ENCODE measurements at places on chromosomes 12 and 14. TPM values are rescaled to one million over a fixed set of nuclear protein-coding genes. Genes with fewer than 3 reads are reported as not detected.

DNA sequence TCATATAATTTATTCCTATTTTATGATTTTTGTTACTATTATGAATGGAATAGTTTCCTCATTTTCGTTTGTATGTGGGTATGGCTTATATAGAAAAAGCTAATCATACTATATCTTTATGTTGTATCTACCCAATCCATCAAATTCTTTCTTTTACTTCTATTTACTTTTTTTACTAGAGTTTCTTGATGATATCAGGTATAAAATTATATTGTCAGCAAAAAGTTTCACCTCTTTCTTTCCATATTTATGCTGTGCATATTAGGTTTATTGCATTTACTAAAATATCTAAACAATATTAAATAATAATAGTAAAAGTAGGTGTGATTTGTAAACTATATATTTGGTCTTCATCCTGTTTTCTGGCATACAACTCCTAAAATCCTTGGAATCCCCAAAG lies 146.7 kb upstream of the PLXNC1 start:
- peaks cover 2% of the 10 kb centered on the region for H3K4me1 ChIP-seq
- no peak overlapping the region for H3K4me3 ChIP-seq
- DNase-seq = no peak
- peaks cover 4% of the 10 kb centered on the region for H3K36me3 ChIP-seq
- H3K27me3 ChIP-seq = peaks cover 6% of the 10 kb centered on the region

GRCh38 chr12:613996-614395 lies 49.2 kb downstream of the NINJ2 start:
- H3K27me3 ChIP-seq = no peaks in the 10 kb centered on the region
- H3K27ac ChIP-seq = no peak overlapping the region
- peaks cover 58% of the 10 kb centered on the region for H3K4me1 ChIP-seq
- H3K4me3 ChIP-seq = no peak overlapping the region
- DNase-seq = no peak

GRCh38 chr12:13816394-13816793 lies 165.0 kb downstream of the GRIN2B start:
- H3K4me3 ChIP-seq = no peak overlapping the region
- no peak for DNase-seq
- H3K36me3 ChIP-seq = no peaks in the 10 kb centered on the region
- no peaks in the 10 kb centered on the region for H3K4me1 ChIP-seq

GRCh38 chr12:24742378-24742777 lies 206.5 kb downstream of the BCAT1 start:
- peak; percentile 28 for DNase-seq
- H3K4me3 ChIP-seq = no peak overlapping the region
- peaks cover 4% of the 10 kb centered on the region for H3K36me3 ChIP-seq
- peaks cover 20% of the 10 kb centered on the region for H3K4me1 ChIP-seq
- H3K27me3 ChIP-seq = no peaks in the 10 kb centered on the region

DNA sequence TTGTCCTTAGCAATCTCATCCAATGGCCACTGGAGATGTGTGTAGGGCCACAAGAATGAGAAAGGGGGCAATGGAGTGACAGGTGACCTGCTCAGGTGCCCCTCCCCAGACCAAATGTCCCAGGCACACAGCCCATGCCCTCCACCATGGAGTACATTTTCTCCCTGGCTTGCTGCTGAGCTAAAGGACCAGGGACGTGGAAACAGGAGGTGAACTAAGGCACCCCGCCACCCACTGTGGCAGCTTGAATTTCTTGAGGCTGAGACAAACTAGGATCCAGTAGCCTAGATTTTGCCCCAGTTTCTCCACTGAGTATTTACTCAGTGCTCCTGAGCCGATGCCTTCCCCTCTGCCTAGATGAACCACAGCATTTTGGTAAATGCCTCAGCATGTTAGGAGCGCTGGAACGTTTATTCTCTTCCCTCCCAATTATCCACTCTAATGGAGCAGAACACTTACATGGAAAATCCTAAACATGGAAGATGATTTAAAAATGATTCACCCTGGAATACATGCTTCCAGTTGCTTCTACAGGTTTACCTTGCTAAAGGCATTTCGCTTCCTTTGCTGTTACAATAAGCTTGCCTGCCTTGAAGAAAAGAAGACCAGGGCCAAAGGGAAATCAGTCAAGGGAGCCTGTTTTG lies 198.0 kb downstream of the ZFP36L1 start:
- H3K27me3 ChIP-seq = no peaks in the 10 kb centered on the region
- H3K4me1 ChIP-seq = peaks cover 8% of the 10 kb centered on the region
- H3K4me3 ChIP-seq = no peak overlapping the region
- DNase-seq = no peak
- H3K36me3 ChIP-seq = no peaks in the 10 kb centered on the region
- H3K27ac ChIP-seq = no peak overlapping the region

DNA sequence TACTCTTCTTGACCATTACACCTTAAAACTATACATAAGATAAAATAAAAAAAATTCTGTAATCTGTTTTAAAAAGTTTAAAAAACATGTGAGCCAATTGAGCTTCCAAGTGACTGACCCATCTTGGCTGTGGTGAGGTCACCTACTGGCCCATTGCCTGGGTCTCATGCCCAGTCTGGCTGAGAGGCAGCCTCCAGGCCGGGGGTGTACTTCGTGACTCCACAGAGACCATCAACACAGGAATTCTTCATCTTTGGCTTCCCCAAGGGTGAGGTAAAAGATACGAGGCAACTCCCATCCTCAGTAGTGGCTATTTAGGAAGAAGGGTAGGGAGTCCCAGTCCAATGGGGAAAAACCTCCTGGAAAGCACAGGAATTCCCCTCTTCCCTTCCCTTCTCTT lies 113.2 kb downstream of the APAF1 start:
- no peak for DNase-seq
- no peak overlapping the region for H3K4me3 ChIP-seq
- H3K27me3 ChIP-seq = peaks cover 5% of the 10 kb centered on the region
- H3K27ac ChIP-seq = no peak overlapping the region
- H3K4me1 ChIP-seq = peaks cover 24% of the 10 kb centered on the region

GRCh38 chr12:57984629-57985151 lies 43.3 kb downstream of the ATP23 start:
- H3K4me3 ChIP-seq = no peak overlapping the region
- no peak for DNase-seq
- peaks cover 2% of the 10 kb centered on the region for H3K27me3 ChIP-seq

DNA sequence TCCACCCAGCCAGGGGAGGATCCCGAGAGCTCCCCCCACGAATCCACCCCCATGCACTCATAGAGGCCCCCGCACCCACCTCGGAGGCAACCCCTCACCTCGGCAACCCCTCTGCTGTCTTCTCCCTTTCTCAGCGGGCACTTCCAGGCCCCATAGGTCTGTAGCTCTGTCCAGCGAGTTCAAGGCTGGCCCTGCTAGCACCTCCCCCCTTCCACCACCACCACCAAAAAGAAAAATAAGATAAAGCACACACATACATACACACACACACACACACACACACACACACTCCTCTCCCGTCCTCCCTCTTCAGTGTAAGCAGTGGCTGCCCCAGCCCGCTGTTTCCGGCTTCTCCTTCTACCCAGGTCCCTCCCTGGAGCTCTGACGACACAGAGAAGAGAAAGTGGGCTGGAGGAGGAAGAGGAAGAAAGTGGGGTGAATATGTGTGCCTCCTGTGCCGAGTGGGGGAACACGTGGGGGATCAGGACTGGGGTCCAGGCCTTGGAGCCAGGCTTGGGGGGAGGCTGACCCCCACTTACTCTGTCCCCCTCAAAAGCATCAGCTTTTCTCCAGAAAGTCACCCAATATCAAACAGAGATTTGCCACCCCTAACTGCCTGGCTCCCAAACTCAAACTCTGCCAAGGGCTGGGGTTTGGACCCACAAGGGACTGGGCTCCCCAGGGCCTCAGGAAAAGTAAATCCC lies at the start of gene STAT6:
TSS of gene STAT6 (minus strand) at position 332 of the 704 bp plus-strand sequence. CDS start 3,084 bp downstream, outside the sequence.
- peak; percentile 84 for DNase-seq
- peak within 1 kb of the TSS; percentile 99 for H3K4me3 ChIP-seq
- no peaks in the 10 kb centered on the region for H3K27me3 ChIP-seq

GRCh38 chr14:33938131-33938949 lies 12.5 kb downstream of the EGLN3 start:
- H3K4me1 ChIP-seq = peaks cover 61% of the 10 kb centered on the region
- peaks cover 5% of the 10 kb centered on the region for H3K27me3 ChIP-seq
- no peak for DNase-seq
- H3K4me3 ChIP-seq = no peak overlapping the region
- H3K27ac ChIP-seq = no peak overlapping the region
- H3K36me3 ChIP-seq = peaks cover 29% of the 10 kb centered on the region

DNA sequence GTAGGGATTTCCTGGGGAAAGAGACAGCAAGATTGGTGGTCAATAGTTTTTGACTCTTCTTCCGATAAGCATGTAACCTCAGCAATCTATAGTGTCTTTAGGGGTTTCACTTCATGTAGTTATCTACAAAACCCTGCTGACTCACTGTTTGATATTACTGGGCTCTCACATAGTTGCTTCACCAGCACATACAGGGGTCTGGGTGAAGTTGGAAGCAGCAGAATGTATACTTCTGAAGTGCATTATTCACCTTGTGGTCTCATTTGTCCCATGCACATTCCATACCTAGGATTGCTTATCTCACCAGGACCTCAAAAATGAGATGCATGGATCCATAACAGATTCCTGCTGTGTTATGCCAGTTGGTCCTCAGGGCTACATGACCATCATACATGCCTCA lies 280.0 kb downstream of the LRIG3 start:
- H3K4me3 ChIP-seq = no peak overlapping the region
- H3K4me1 ChIP-seq = no peaks in the 10 kb centered on the region
- no peak for DNase-seq
- H3K36me3 ChIP-seq = no peaks in the 10 kb centered on the region
- no peak overlapping the region for H3K27ac ChIP-seq

DNA sequence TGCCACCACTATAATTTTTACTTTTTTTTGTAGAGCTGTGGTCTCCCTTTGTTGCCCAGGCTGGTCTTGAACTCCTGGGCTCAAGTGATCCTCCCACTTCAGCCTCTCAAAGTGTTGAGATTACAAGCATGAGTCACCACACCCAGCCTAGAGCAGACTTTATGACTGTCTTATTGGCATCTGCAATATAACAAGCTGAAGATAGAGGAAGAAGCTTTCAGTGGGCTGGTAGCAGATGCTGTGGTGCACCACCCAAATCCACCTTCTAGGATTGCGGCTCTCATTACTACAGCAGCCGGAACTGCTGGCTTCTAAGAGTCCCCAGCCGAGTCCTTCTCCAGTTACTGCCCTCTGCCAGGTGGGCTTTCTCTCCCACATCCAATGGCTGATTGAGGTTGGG lies 7.6 kb upstream of the STK38L start:
- DNase-seq = no peak
- H3K27ac ChIP-seq = no peak overlapping the region

GRCh38 chr14:105335735-105336476 lies 21.4 kb downstream of the PACS2 start:
- no peak overlapping the region for H3K27ac ChIP-seq
- no peaks in the 10 kb centered on the region for H3K27me3 ChIP-seq
- H3K36me3 ChIP-seq = no peaks in the 10 kb centered on the region
- peaks cover 10% of the 10 kb centered on the region for H3K4me1 ChIP-seq

DNA sequence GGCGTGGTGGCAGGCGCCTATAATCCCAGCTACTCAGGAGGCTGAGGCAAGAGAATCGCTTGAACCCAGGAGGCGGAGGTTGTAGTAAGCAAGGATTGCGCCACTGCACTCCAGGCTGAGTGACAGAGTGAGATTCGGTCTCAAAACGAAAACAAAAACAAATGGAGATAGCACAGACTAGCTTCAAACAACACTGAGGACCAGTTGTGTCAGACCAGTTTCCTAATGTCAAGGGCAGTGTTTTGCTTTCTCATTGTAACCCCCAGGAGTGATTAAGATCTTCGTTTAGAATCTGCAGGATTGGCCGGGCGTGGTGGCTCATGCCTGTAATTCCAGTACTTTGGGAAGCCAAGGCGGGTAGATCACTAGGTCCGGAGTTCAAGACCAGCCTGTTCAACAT lies 18.5 kb downstream of the RPGRIP1 start:
- DNase-seq = no peak
- peaks cover 30% of the 10 kb centered on the region for H3K27me3 ChIP-seq
- no peaks in the 10 kb centered on the region for H3K4me1 ChIP-seq
- no peaks in the 10 kb centered on the region for H3K36me3 ChIP-seq
- H3K4me3 ChIP-seq = no peak overlapping the region

DNA sequence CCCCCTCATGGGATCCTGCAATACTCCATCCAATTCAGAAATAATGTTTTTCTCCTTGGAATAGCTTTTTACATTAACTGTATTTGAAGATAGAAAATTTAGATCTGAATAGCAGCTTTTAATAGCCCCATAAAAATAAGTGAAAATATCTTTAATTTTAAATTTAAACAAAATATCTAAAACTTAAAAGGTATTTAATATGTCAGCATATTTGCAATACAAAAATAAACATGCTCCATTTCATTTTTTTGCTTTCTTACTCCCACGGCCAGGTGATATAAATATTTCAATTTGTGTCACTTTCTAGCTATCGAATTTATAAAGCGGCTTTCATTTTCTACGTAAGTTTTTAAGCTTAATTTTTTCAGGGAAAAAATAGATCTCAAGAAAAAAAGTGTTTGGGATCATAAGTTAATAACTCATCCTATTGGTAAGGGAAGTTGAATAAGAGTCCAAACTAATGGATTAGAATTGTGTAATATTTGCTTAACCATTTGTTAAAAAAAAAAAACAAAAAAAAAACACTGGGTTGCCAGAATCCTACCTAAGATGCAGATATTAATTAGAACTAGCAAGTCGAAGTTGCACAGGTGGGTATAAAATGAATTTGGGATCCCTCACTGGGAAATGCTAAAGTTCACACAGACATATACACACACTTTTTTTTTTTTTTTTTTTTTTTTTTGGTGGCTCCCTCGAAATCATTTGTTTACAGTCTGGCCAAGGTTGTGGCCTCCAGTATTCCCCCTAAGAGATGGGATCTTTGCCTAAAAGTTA lies 47.6 kb downstream of the PPP2R5C start:
- H3K27ac ChIP-seq = peak overlapping the region; percentile 100
- H3K36me3 ChIP-seq = peaks cover 18% of the 10 kb centered on the region
- H3K4me3 ChIP-seq = peak overlapping the region; percentile 96
- DNase-seq = no peak

- no peaks in the 10 kb centered on the region for H3K4me1 ChIP-seq
- H3K27me3 ChIP-seq = peaks cover 9% of the 10 kb centered on the region
- H3K36me3 ChIP-seq = no peaks in the 10 kb centered on the region
- DNase-seq = no peak
- H3K27ac ChIP-seq = no peak overlapping the region
These were observed 41.7 kb downstream of the NUAK1 start for GRCh38 chr12:106097011-106097410.

GRCh38 chr12:7646178-7646475 lies 19.6 kb downstream of the APOBEC1 start:
- no peak overlapping the region for H3K4me3 ChIP-seq
- peaks cover 5% of the 10 kb centered on the region for H3K27me3 ChIP-seq
- no peak overlapping the region for H3K27ac ChIP-seq
- no peaks in the 10 kb centered on the region for H3K36me3 ChIP-seq
- H3K4me1 ChIP-seq = peaks cover under 1% of the 10 kb centered on the region

GRCh38 chr12:106332536-106332935 lies 25.0 kb upstream of the POLR3B start:
- H3K4me1 ChIP-seq = no peaks in the 10 kb centered on the region
- no peaks in the 10 kb centered on the region for H3K27me3 ChIP-seq
- no peak for DNase-seq
- H3K27ac ChIP-seq = no peak overlapping the region
- no peak overlapping the region for H3K4me3 ChIP-seq

The LRRC74A gene
- total RNA-seq = not detected

The KRT3 gene
- total RNA-seq = 0.08 TPM

The VCPKMT gene
- 15.2 TPM for total RNA-seq

The THTPA gene
- total RNA-seq = 14.5 TPM

The BBS10 gene
- total RNA-seq = 3.7 TPM

The TMEM132C gene
- total RNA-seq = not detected
